ENCODE measurements at places on chromosomes 13 and 19. TPM values are rescaled to one million over a fixed set of nuclear protein-coding genes. Genes with fewer than 3 reads are reported as not detected.

- no peak for DNase-seq
These were observed 776 bp downstream of the DNAJC3 start for GRCh38 chr13:95677564-95678266.

DNA sequence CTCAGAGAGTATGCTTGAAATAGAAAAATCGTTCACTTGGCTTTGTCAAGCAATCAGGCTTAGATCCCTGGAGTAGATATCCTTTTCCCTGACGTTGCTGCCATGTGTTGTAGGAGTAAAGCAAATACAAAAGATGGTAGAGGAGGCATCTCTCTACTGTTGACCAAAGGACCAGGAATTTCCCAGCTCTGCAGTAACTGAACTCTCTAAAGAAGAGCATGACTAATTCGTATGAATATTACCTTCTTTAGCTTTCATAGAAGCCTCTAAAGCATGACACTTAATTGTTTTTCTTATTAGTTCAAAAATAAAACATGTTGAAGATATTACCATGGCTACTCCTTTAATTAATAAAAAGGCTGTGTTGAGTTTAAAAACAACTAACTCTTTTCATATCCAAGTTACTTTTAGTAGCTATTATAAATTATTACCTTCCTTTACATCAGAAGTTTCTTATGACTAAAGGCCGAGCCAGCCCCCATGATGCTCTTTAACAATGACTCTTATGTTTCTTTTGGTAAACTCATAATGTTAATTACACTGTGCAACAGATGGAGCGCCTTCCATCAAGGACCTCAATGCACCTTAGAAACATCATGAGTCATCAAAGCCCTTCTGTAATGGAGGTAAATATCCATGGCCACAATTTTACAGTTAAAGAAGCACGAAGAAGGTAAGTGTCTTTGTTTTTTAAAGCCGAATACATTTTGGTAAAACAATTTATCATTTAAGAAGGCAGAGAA lies 352.4 kb downstream of the KLF5 start:
- no peak for DNase-seq

- DNase-seq = no peak
These were observed 4.6 kb downstream of the KLF12 start for GRCh38 chr13:74129500-74130191.

- no peak for DNase-seq
These were observed 5.8 kb upstream of the ERCC2 start for GRCh38 chr19:45376045-45376724.

Gene CD33
- total RNA-seq = 0.36 TPM

Gene PCSK4
- total RNA-seq = 3.6 TPM

- peak; percentile 100 for DNase-seq
These were observed at the start of the genes CATSPERD and LONP1 for GRCh38 chr19:5719961-5720790. TSS of gene CATSPERD (plus strand) at chr19:5720637. CDS start at chr19:5720738, 101 bp downstream. TSS of gene LONP1 (minus strand) at chr19:5720146. CDS start at chr19:5720132, 14 bp downstream.

- DNase-seq = no peak
These were observed 801.5 kb upstream of the SPRY2 start for GRCh38 chr13:81142306-81142999.

Gene SLC5A5
- 0.27 TPM for total RNA-seq

- DNase-seq = no peak
These were observed 150.0 kb downstream of the DPF1 start for GRCh38 chr19:38073841-38074685.

All from cerebellum (tissue), 4 donors.